ENCODE measurements at places on chromosomes 2 and 18.

GRCh38 chr18:33350256-33350655, 90.3 kb downstream of the CCDC178 start:
- DNase-seq = no peak

- DNase-seq = no peak
Measured at GRCh38 chr2:220583725-220584124, 956.3 kb downstream of the SLC4A3 start.

DNA sequence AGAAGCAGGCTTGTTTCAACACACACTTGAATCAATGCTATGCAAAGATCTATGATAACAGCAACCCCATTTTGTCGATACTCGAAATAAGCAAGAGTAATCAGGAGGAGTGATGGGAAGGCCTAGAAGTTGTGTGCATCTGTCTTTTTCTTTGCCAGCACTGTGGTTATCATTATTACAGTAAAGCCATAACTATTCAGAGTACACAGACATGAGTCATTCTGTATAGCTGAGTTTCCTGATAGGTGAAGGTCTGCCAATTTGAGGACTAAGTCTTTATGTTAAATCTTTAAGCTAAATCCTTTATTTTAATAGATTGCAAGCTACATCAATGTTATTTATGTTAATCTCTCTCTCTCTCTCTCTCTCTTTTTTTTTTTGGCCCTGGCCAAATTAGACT, 1344.4 kb upstream of the CELF4 start:
- DNase-seq = no peak

DNA sequence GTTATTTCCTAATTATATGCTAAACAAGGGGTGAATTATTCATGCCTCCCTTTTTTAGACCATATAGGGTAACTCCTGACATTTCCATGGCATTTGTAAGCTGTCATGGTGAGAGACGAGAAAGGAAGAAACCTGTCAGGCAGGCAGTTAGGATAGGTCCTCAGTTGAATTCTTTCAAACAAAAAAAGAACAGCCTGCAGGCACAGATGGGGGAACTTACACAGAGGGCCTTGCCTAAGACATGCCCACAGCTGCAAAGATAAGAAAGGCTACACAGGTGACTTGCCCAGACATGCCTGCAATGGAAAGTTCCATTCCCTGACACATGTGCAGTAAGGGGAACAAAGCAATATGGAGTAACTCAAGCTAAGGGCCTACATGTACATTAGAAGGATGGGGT, 128.1 kb downstream of the TMEM163 start:
- no peak for DNase-seq

- no peak for DNase-seq
Measured at GRCh38 chr18:74155276-74155675, 7.0 kb downstream of the TIMM21 start.

GRCh38 chr2:164746713-164747112, 94.9 kb downstream of the COBLL1 start:
- no peak for DNase-seq

DNA sequence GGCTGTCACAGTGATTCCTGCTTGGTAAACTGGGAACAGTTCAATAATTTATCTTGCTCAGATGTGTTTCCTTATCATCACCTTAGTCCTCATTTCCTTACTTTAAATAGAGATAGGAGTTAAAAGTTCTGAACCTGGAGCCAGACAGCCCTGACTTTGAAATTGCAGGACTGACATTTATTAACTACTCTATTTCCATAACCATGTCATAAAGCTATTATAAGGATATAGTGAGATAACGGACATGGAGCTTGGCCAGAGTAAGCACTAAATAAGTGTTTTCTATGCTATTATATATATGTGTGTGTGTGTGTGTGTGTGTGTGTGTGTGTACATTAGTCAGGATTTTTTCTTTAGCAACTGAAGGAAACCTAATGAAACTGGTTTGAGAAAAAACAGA, 13.1 kb downstream of the NT5DC4 start:
- DNase-seq = no peak

DNA sequence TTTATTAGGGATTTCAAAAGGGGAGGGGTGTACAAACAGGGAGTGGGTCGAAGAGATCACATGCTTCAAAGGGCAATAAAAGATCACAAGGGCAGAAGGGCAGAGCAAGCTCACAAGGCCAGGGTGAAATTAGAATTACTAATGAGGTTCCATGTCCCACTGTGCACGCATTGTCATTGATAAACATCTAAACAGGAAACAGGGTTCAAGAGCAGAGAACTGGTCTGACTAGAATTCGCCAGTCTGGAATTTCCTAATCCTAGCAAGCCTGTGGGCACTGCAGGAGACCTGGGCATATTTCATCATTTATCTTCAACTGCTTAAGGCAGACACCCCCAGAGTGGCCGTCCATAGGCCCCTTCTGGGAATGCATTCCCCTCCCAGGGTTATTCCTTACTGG, 408.2 kb downstream of the ZNF804A start:
- DNase-seq = no peak

DNA sequence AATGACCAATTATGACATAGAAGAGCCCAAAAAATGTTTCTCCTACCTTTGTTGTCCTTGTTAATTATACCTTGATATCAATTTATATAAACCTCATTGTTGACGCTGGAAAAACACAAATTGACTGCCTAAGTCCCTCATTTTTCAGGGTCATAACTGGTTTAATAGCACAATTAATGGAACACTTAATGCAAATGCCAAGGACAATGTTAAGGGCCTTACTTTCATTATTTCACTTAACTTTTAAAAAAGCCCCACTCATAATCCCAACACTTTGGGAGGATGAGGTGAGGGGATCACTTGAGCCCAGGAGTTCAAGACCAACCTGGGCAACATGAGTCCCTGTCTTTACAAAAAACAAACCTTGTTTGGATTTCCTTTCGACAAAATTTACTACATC, 3.5 kb upstream of the STPG4 start:
- no peak for DNase-seq

GRCh38 chr2:42195559-42195958, 26.4 kb downstream of the EML4 start:
- no peak for DNase-seq

GRCh38 chr2:126715576-126716406, 59.8 kb downstream of the GYPC start:
- DNase-seq = no peak

DNA sequence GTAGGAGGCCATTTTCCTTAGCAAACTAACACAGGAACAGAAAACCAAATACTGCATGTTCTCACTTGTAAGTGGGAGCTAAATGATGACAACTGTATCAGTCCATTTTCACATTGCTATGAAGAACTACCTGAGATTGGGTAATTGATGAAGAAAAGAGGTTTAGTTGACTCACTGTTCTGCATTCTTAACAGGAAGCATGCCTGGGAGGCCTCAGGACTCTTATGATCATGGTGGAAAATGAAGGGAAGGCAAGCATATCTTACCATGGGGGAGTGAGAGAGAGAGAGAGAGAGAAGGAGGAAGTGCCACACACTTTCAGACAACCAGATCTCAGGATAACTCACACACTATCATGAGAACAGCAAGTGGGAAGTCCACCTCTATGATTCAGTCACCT, 105.3 kb downstream of the PARD3B start:
- no peak for DNase-seq
